Fibroblast of the conjunctiva (primary cell): ENCODE measurements at places on chromosomes 13 and 19.
A peak's percentile ranks its signal among the peaks of the same experiment; 100 is the strongest.

- DNase-seq, result no peak
Measured at GRCh38 chr13:40272776-40273139, 393.7 kb downstream of the FOXO1 start.

DNA sequence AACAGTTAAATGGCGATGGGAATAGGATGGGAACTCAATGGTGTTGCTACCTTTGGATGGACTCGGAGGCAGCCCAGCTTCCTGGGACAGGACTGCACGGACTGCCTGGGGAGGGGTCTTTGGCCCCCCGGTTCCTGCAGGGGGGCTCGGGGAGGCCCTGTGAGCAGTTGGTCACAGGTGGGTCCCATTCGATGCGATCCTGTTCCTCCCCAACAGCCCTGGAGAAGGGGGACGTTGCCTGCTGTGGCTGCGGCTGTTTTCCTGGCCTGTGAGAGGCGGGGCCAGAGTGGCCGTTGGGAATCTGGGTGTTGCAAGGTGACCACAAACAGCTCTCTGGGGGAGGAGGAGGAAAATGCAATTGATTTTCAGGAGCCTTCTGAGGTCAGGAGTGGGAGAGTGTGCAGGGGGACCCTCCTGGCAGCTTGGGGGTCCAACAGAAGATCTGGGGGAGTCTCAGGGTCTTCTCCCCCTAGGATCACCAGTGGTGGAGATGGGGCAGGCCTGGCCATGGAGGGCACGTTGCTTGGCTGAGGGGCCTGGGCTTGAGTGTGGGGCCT, 1.9 kb upstream of the PLPPR3 start:
- no peak for DNase-seq

GRCh38 chr19:844546-844971, 3.8 kb downstream of the PRTN3 start:
- DNase-seq, result no peak

- DNase-seq, result peak; percentile 23
Measured at GRCh38 chr13:37194428-37194861, 89.0 kb upstream of the CSNK1A1L start.
